Activated CD8-positive, alpha-beta memory T cell treated with anti-CD3 and anti-CD28 coated beads for 24 hours (primary cell): ENCODE measurements at places on chromosomes 12 and 14.

DNA sequence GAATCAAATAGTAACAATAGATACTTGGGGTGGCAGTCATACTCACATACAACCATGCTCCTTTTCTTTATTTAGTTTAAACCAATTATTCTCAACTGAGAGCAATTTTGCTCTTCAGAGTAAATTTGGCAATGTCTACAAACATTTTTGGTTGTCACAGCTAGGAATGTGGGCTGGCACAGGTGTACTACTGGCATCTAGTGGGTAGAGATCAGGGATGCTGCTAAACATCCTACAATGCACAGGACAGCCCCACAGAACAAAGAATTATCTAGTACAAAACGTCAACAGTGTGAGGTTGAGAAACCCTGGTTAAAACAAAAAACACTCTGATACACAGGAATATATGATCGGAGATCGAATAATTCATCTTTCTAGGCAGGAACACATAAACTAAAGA is 186.5 kb downstream of the NELL2 start:
- DNase-seq = no peak

GRCh38 chr12:70837026-70837425 is 83.5 kb downstream of the PTPRR start:
- DNase-seq = no peak

- DNase-seq = no peak
Measured at GRCh38 chr12:51406859-51407258, 15.7 kb upstream of the GALNT6 start.

DNA sequence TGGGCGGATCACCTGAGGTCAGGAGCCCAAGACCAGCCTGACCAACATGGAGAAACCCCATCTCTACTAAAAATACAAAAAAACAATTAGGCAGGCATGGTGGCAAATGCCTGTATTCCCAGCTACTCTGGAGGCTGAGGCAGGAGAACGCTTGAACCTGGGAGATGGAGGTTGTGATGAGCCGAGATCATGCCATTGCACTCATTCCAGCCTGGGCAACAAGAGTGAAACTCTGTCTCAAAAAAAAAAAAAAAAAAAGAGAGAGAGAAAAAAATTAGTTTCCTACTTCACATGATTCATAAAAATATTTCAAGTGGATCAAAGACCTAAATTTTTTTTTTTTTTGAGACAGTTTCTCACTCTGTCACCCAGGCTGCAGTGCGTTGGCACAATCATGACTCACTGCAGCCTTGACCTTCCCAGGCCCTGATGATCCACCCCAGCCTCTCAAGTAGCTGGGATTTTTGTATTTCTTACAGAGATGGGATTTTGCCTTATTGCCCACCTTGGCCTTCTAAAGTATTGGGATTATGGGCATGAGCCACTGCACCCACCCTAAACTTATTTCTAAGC is 24.9 kb downstream of the FCF1 start:
- no peak for DNase-seq

DNA sequence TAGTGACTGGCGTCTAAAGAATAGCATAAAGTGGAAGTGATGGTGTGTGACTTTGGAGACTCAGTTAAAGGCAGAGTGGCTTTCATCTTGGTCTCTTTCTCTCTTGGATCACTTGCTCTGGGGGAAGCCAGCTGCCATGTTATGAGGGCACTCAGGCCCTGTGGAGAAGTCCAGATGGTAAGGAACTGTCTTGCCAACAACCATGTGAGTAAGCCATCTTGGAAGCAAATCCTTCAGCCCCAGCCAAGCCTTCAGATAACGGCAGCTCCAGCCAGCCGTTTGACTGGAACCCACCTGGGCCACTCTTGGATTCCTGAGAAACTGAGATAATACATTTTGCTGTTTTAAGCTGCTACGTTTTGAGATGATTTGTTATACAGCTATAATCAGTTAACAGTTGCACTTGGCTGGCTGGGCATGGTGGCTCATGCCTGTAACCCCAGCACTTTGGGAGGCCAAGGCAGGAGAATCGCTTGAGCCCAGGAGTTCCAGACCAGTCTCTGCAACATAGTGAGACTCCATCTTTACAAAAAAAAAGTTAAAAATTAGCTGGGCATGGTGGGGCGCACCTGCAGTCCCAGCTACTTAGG is 7.7 kb upstream of the LRRC23 start:
- DNase-seq = no peak

- DNase-seq = no peak
Measured at GRCh38 chr12:27382924-27383323, 50.3 kb downstream of the BMAL2 start.

DNA sequence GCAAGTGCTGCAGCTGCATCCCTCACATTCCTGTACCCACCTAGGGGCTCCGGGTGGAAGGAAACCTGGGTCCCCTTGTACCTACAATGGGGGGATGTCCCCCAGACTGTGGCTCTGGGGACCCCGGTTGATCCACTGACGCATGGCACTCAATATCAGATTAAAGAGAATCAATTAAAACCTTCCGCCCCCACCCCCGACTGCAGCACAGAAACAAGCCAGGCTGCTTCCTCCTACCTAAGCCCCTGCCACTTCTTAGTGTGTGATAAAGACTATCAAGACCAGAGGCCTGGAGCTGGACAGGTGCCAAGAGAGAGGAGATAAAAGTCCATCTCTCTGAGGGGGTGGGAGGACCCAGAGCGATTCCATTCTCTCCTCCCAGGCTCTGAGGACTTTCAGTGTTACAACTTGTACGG is 28.2 kb upstream of the RPLP0 start:
- no peak for DNase-seq

DNA sequence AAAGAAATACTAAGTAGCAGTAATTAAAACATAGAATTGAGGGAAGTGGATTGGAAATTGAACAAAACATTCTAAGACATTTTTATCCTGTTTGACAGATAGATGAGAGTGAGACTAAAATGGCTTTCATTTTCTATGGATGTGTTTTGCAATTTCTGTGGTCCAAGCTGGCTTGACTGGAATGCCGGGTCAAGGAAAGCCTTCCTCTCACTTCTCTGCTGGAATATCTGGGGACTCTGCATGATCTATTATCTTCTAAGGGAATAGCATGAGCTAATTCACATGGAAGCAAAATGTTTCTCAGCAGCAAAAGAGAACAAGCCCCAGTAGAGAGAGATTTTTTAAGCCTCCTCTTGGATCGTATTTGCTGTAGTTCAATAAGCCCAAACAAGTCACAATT is 407.9 kb upstream of the ATXN7L3B start:
- no peak for DNase-seq

- DNase-seq = no peak
Measured at GRCh38 chr14:50242566-50243310, 11.4 kb upstream of the SOS2 start.

GRCh38 chr12:40986001-40986400 is 202.1 kb upstream of the PDZRN4 start:
- DNase-seq = no peak
